Iris pigment epithelial cell (primary cell): ENCODE measurements at places on chromosomes 5 and 9.

- no peak for DNase-seq
Observed at GRCh38 chr9:126838055-126838811, 22.2 kb upstream of the ZBTB34 start.

DNA sequence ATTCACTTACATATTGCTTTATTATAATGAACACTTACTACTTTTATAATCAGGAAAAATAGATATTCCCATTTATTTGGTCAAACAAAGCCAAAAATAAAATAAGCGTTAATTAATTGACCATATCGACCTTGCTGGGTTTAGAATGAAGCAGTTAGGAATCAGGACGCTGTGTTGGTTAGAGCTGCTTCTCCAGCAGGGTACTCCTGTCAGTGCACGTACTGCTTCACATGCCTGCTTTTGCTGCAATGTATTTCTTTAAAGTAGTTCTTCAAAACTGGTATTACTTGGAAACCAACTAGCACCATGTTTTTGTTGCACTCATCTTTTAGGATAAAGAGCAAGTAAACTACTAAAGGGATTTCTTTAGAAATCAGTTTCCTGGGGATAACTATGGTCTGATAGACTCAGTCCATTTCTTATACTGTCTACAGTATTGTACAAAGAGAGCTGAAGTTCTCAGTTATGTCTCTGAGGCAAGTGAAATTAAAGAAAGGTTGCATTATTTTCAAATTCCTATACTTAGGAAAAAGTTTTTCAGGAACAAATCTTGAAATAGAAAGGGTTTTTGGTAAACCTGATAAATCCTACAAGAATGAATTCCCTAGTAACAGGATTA lies 6.8 kb upstream of the TRMO start:
- DNase-seq, result no peak

DNA sequence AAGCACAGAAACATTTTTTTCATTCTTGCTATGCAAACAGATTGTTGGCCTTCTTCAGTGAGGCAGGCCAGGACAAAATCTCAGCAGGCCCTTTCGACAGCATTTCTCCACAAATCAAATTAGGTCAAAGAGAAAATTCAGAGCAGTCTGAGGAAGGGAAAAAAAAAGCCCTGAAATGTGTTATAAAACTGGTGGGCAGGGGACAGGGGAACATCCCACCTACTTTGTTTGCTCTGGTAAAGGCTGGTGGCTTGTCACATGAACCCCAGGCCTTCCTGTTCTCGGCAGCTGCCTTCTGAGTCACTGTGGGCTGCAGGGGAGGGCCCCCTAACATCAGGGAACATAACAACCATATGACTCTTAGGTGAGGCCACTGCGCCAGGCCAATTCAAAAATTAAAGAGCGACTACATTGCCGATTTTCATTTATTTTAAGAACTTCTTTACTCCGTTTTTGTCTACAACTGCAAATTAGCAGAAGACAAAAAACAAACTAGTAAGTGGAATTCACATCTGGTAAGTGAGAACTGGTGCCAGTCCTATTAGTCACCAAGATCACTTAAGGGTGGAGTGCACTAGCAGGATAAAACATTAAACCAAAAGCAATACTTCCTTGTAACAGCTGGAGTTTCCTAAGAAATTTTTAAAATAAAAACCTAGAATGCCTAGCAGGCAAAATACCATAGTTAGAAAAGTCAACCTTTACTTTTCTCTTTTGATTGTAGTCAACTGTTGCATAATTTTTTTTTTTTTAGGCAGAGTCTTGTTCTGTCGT lies 46.2 kb upstream of the DENND4C start:
- DNase-seq, result peak; percentile 93

DNA sequence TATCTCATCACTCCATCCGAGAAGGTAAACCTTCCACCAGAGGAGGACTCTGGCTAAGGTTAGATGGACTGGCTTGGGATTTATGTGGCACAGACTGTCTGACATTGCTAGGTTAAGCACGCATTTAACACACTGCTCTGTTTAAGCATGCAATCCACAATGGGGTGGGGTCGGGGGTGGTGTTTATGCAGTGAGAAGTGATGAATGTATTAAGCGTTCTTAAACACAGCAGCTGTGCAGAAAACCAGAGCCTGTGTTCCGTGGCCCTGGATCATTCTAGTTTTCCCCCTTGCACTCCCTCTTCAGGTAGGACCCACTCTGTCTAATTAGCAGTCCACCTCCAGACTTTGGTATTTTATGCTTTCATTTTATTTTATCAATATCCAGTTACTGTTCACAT lies 46.4 kb downstream of the STXBP1 start:
- no peak for DNase-seq

DNA sequence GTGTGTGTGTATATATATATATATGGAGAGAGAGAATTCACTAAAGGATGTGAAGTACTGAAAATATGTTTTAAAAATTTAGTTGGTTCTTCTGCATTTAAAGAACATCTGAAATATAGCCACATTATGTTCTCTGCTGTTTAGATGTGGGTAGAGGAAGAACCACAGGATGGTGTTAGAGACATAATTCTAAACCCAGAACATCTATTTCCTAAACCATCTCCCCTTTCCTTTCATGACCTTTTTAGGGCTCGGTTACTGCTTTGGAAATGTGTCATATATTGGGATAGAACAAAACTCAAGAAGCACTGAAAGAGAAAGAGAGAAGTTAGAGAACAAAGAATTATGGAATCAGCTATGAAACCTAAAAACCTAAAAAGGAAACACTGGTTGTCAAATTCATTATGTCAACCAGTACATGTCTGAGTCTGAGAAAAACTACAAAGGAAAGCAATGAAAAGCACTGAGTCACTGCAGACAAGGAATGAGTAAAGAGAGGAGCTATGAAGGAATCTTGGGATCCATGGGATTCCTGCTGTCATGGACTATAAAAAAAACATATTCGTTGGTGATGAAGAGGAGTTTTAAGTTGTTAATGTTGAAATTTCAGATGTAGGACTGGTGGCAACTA lies 28.4 kb downstream of the SLC12A2 start:
- peak; percentile 63 for DNase-seq

GRCh38 chr9:17625644-17626388 lies 47.0 kb downstream of the SH3GL2 start:
- peak; percentile 22 for DNase-seq

GRCh38 chr5:10639846-10640368 lies 76.0 kb downstream of the ANKRD33B start:
- DNase-seq, result no peak

- DNase-seq, result no peak
Observed at GRCh38 chr5:160449458-160449857, 27.8 kb downstream of the PTTG1 start.

DNA sequence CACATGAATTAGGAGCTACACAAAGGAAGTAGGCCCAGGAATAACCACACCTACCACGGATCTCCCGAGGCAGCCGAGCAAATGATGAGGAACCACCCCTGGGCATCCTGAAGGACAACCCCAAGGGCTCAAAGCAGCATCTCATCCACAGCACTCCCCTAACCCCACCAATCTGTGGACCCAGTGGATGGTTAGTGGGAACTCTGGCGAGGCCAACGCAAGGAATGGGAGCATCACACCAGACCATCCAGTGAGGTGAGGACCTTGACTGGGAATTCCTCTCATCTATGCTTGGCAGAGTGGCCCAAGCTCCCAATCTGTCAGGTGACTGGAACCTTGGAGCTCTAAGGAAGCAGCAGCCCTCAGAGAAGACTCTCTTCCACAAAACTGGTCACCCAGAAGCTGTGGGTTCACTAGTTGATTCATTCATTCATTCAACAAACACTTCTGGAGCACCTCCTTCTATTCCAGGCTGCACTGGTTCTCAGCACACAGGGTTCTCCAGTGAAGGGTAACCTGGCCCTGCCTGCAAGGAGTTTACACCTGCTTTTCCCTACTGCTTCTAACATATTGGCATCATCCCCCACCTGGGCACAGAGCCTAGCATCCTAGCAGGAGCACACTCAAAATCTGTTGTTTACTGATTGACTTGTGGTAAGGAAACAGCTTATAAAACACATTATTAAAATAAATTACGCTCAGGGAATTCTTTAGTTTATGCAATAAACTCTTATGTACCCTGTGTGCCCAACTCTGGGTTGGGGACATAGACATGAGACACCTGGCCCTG lies 4.9 kb downstream of the ACSL6 start:
- no peak for DNase-seq
